ENCODE measurements at places on chromosomes 6 and 20.

DNA sequence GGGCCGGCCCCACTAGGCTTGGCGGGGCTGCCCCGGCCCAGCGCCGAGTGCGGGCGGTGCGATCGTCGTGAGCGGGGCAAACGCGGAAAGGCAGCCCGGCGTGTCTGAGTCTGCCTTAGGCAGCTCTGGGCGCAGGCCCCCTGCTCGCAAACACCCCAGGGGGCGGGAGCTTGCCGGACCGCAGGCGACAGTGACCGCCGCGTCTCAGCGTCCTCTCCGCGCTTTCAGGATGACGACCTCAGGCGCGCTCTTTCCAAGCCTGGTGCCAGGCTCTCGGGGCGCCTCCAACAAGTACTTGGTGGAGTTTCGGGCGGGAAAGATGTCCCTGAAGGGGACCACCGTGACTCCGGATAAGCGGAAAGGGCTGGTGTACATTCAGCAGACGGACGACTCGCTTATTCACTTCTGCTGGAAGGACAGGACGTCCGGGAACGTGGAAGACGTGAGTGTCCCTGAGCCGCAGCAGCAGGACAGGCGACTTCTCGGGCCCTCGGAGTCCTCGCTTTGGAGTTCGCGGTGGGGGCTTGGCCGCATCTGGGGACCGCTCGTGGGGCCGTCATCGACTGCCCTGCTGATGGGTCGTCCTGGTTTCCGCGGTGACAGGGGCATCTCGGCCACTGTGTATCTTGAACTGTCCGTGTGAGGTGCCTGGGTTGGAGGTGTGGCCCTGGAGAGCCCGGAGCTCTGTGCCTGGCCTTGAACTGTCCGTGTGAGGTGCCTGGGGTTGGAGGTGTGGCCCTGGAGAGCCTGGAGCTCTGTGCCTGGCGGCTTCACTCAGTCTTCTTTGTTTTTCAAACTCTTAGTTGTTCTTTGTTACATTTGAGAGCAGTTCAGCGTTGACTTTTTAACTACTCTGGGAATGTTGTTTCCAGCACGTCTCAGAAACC, 786 bp downstream of the ADRM1 start:
- peak; percentile 41 for DNase-seq
- H3K27ac ChIP-seq: peak overlapping the region; percentile 9
- H3K4me1 ChIP-seq: peaks cover 42% of the 10 kb centered on the region
- H3K36me3 ChIP-seq: peaks cover 65% of the 10 kb centered on the region
- no peaks in the 10 kb centered on the region for H3K27me3 ChIP-seq

DNA sequence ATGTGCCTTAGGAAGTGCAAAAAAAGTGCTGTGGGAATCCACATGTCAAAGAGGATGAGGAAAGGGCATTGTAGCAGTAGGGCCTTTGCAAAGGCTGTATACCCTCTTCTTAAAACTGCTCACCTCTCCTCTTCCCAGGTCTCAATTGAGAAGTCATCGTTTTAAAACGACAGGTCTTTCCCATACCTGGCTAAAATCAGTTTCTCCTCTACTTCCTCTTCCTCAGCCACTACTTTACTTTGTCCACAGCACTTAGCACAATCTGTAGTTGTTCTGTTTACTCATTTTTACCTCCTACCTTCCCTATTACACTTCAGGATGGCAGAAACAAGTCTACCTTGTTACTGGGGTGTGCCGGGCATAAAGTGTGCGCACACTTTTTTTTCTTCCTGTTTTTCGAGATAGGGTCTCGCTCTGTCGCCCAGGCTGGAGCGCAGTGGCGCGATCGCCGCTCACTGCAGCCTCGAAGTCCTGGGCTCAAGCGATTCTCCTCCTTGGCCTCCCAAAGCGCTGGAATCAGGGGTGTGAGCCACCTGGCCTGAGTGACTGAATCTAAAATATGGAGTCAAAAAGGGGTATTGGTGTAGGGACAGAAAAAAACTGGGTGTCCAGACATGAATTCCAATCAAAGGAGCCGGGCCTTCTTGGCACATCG, 9.8 kb upstream of the ELOVL5 start:
- peak overlapping the region; percentile 68 for H3K27ac ChIP-seq

GRCh38 chr6:142289687-142290086, 12.1 kb upstream of the ADGRG6 start:
- H3K4me3 ChIP-seq: no peak overlapping the region
- H3K4me1 ChIP-seq: no peaks in the 10 kb centered on the region
- H3K27me3 ChIP-seq: no peaks in the 10 kb centered on the region

- no peaks in the 10 kb centered on the region for H3K27me3 ChIP-seq
- H3K4me3 ChIP-seq: no peak overlapping the region
- H3K36me3 ChIP-seq: no peaks in the 10 kb centered on the region
- no peak overlapping the region for H3K27ac ChIP-seq
- no peak for DNase-seq
- no peaks in the 10 kb centered on the region for H3K4me1 ChIP-seq
Observed at GRCh38 chr6:88266126-88266525, 100.0 kb upstream of the CNR1 start.

GRCh38 chr20:51253280-51253679, 230.4 kb upstream of the KCNG1 start:
- no peaks in the 10 kb centered on the region for H3K4me1 ChIP-seq
- peaks cover 70% of the 10 kb centered on the region for H3K27me3 ChIP-seq
- no peak overlapping the region for H3K4me3 ChIP-seq
- no peak overlapping the region for H3K27ac ChIP-seq

- H3K27ac ChIP-seq: no peak overlapping the region
- no peak for DNase-seq
- no peaks in the 10 kb centered on the region for H3K4me1 ChIP-seq
- no peaks in the 10 kb centered on the region for H3K36me3 ChIP-seq
- H3K4me3 ChIP-seq: no peak overlapping the region
Observed at GRCh38 chr20:59903621-59904020, 29.8 kb downstream of the SYCP2 start.

DNA sequence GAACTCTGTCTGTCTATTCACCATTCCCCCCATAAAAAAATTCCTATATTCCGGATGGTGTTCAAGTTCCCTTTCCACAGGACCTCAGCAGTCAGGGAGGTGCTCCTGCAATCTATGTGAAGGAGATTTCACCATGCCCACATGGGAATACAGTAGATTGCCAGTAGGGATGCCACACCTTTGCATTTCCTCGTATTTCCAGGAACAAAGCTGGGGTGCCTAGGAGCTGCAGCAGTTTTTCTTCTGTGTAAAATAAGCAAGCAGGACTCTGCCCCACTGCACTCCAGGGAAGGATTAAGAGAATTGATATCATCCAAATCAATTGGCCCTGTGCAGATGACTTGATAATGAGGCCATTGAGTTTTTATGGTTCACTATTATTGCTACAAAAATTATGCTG, 7.4 kb upstream of the KIF16B start:
- H3K4me3 ChIP-seq: peak overlapping the region; percentile 30
- H3K27me3 ChIP-seq: no peaks in the 10 kb centered on the region
- H3K36me3 ChIP-seq: no peaks in the 10 kb centered on the region
- DNase-seq: no peak
- H3K4me1 ChIP-seq: peaks cover 2% of the 10 kb centered on the region

Measured in mesenchymal stem cell (in vitro differentiated cells and primary cell).